ENCODE measurements at places on chromosomes 2 and 18.

- DNase-seq, result no peak
These were observed 820 bp downstream of the MTCL1 start for GRCh38 chr18:8705961-8706790.

DNA sequence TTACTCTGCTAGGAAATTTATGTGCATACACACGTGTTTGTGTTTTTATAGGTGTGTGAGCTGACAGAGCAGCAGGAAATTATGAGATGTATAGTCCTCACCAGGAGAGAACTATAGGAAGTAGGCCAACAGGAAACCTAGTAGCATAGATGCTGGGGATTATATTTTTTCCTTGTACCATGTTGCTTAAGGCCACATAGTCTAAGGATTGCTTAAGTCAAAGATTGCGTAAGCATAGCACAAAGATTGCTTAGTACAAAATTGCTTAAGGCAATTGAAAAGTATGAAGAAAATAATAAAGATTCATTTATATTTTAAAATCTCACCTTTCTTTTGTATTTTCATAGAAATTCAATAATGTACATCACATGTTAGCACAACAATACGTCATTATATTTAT is 18.7 kb upstream of the CCDC102B start:
- DNase-seq, result peak; percentile 92

GRCh38 chr2:160491911-160492371 is 1.7 kb downstream of the RBMS1 start:
- DNase-seq, result peak; percentile 82

GRCh38 chr2:207334624-207335371 is 169.1 kb upstream of the KLF7 start:
- DNase-seq, result peak; percentile 100

DNA sequence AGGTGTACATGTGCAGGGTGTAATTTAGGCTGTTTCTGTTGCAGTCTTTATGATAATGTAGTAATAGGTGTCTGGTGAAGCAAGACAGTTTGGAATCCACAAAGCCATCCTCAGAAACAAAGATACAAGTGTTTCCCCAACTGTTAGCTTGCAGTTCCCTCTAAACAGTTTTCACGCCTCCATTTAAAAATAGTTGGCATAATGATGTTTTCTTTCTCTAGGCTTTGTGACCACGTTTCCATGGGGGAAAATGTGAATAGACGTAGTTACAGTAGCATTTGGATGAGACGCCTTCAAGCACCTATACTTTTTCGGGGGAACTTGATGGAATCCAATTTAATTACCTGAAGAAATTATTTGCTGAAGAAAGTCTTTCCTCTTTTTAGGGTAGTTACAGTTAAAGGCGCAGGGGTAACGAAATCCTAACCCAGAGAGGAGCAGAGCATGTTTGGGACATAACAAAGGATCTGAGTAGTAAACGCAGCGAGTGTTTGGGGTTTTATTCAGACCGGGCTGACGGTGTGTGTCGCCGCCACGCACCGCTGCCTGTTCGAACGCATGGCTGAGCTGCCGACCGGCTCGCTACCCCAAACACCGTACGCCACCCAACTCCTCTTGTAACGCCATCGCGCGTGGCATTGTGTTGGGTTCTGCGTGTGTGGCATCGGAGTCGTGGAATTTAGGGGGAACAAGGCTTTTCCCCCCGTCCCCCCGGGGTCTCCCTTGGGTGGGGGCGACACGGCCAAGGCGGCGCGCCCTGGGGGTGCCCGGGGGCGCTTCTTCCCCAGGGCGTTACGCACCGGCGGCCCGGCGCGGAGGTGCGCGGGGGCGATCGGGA is 681 bp upstream of the NRP2 start:
- DNase-seq, result peak; percentile 31
